ENCODE measurements at places on chromosomes 12 and 14. TPM values are rescaled to one million over a fixed set of nuclear protein-coding genes. Genes with fewer than 3 reads are reported as not detected.

PPM1H gene
- total RNA-seq, result 1.5 TPM

CPNE6 gene
- not detected for total RNA-seq

ALX1 gene
- total RNA-seq, result not detected

AKAP3 gene
- total RNA-seq, result 1.3 TPM

DAO gene
- total RNA-seq, result not detected

PPP1R36 gene
- not detected for total RNA-seq

TAS2R31 gene
- 0.15 TPM for total RNA-seq

GALNT8 gene
- total RNA-seq, result not detected

C3AR1 gene
- 0.30 TPM for total RNA-seq

LHX5 gene
- total RNA-seq, result not detected

HOXC9 gene
- total RNA-seq, result not detected

NYNRIN gene
- total RNA-seq, result 5.5 TPM

CD163L1 gene
- total RNA-seq, result 1.7 TPM

TOMM20L gene
- total RNA-seq, result not detected

TCL1B gene
- not detected for total RNA-seq

TMEM121 gene
- 0.93 TPM for total RNA-seq

KLRD1 gene
- not detected for total RNA-seq

SMCO2 gene
- total RNA-seq, result not detected

VRTN gene
- total RNA-seq, result not detected

PTPRR gene
- 2.7 TPM for total RNA-seq

SIX1 gene
- 0.30 TPM for total RNA-seq

PLBD1 gene
- 0.27 TPM for total RNA-seq

RAB15 gene
- 13.3 TPM for total RNA-seq

TDRD9 gene
- total RNA-seq, result 1.00 TPM

ADAM21 gene
- total RNA-seq, result 0.07 TPM

All from mammary microvascular endothelial cell (primary cell).